ENCODE measurements at places on chromosomes 1 and 21. TPM values are rescaled to one million over a fixed set of nuclear protein-coding genes. Genes with fewer than 3 reads are reported as not detected.

Gene FAM151A
- not detected for total RNA-seq

Gene C1orf94
- not detected for total RNA-seq

Gene ANXA9
- not detected for total RNA-seq

Gene COPA
- 223 TPM for total RNA-seq

Gene OR2T2
- not detected for total RNA-seq

Gene HSD11B1
- not detected for total RNA-seq

Gene CASQ1
- total RNA-seq, result not detected

Gene AGMAT
- 1.3 TPM for total RNA-seq

Gene LAD1
- not detected for total RNA-seq

Gene FOXO6
- total RNA-seq, result 0.33 TPM

Gene OPTC
- total RNA-seq, result not detected

Gene GJA8
- not detected for total RNA-seq

Gene CHD1L
- total RNA-seq, result 32.7 TPM

Gene CSF3R
- total RNA-seq, result not detected
